ENCODE measurements at places on chromosomes 3 and 15.

DNA sequence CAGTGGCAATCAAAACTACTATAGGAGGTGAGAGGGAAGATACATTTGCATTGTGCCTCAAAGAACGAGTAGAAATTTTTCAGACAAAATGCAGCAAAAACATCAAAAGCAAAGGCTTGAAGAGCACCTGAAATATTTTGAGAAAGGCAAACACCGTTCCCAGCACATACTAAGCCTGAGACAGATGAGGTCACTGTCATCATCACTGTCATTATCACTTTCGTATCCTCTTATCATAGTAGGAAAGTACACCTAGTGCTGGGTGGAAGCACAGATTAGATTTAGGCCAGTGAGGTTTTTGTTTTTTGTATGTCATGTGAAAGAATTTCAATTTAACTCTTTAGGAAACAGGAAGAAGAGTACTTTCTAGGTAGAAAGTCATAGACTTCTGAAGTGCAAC lies 222.0 kb downstream of the GABRB3 start:
- no peak for DNase-seq

- no peak for DNase-seq
Observed at GRCh38 chr3:24936574-24936973, 441.9 kb upstream of the THRB start.

GRCh38 chr3:137743608-137744007 lies 20.5 kb upstream of the SOX14 start:
- no peak for DNase-seq

DNA sequence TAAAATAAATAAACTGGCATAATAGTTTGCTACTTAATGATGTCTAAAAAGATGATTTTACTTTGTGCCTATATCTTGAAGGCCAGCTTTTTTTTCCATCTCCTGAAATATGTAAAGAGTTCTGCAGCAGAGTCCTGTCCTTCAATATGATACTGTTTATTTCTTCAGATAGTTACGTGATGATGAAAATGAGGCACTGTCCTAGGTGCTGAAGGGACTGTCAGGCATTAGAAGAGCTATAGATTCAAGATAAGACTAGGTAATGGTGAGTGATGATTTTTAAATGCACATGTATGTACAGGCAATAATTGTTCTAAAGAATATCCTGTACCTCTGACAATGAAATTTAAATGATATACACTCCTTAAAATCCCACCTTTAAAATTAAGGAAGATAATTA lies 326.9 kb upstream of the DNAJC19 start:
- DNase-seq, result no peak

DNA sequence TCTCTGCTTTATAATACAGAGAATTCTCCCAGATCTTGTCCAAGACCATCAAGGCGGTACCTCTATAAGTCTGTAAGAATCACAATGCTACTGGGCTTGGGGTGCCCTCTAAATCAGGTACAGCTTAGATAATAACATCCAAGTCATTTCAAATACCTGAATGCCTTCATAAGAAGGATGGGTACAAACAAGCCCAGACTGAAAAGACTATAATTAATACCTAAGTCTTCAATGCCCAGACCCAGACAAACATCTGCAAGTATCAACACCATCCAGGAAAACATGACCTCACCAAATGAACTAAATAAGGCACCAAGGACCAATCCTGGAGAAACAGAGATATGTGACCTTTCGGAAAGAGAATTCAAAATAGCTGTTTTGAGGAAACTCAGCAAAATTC lies 65.9 kb downstream of the ZMAT3 start:
- DNase-seq, result no peak

DNA sequence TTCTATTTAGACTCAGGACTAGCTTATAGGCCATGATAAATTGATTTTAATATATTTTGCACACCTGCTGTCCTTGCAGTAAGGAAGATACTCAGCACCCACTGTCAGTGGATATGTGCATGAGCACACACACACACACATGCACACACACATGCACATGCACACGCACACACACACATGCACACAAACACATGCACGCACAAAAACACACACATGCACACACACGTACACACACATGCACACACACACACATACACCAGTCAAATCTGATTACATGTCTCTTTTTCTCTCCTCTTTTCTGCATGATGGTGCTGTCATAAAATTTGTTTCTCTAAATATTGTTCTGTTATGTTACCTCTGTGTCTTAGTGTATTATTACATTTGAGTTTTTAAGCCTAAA lies 87.3 kb upstream of the OSTN start:
- DNase-seq, result no peak

DNA sequence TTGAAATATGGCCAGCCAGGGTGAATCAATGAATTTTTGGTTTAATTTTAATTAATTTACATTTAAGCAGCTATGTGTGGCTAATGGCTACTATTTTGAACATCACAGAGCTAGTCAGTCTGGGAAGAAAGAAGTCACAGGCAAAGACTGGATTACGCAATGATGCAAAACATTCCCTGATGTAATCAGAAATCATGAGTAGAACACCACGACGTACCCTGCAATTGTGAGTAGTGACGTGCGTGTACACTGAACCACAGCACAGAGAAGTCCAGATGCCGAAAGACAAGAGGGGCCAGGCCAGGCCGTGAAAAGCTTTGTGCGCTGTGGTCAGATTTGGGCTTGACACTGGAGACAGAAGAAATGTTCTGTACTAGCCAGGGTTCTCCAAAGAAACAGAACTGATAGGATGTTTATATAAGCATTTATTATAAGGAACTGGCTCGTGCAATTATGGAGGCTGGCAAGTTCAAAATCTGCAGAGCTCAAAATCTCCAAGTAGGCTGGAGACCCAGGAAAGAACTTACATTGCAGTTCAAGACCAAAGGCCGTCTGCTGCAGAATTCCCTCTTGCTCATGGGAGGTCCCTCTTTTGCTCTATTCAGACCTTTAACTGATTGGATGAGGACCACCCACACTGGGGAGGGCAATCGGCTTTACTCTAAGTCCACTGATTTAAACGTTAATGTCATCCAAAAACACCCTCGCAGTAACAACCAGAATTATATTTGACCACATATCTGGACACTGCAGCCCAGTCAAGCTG lies 44.6 kb downstream of the SH3BP5 start:
- DNase-seq, result no peak

DNA sequence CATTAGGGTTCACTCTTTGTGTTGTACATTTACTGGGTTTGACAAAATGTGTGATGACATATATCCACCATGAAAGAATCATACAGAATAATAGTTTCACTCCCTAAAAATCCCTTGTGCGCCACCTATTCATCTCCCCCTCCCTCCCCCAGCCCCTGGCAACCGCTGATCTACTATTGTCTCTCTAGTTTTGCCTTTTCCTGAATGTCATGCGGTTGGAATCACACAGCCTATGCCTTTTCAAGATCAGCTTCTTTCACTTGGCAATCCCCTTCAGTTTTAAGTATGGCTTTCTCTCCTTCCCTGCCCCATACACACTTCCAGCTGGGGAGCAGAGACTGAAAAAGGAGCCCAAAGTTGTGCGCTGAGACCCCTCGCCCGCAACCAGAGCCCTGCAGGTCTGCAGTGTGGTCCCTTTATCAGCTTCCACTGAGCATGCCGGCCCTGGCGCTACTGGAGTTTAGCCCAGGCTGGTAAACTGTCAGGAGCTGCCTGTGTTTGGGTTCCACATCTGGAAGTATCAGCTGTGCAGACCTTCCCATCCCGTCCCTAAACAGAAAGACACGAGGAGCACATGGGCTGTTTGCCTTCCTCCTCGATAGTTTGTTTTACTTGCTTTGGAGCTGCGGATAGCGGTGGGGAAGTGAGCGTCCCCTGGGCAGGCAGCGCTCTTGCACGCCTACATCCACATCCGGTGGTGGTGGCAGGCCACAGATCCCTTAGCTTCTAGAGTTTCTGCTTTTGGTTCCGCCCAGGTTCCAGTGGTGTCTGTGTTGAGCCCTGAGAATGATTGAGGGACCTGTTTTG lies 12.3 kb downstream of the BOC start:
- DNase-seq, result no peak

DNA sequence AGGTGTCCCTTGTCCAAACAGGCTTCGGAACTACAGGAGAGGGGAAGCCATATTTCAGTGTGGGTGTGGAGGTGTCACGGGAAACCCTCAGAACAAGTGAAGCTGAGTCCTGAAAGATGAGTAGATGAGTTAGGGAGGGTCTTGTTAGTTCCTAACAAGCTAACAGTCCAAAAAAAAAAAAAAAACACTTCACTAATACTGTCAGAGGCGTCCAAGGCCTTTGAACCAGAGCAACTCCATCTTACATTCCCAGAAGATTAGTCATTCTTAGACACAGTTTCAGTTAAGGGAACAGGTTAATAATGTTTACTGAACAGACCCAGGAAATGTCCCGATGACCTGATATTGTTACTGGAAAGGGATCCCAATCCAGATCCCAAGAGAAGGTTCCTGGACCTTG lies 7.0 kb upstream of the ATP8B4 start:
- no peak for DNase-seq

- no peak for DNase-seq
Observed at GRCh38 chr3:67648229-67648628, 6.2 kb downstream of the SUCLG2 start.

- no peak for DNase-seq
Observed at GRCh38 chr3:81549831-81550230, 211.6 kb downstream of the GBE1 start.

- DNase-seq, result no peak
Observed at GRCh38 chr3:30011237-30011803, 595.1 kb upstream of the TGFBR2 start.

DNA sequence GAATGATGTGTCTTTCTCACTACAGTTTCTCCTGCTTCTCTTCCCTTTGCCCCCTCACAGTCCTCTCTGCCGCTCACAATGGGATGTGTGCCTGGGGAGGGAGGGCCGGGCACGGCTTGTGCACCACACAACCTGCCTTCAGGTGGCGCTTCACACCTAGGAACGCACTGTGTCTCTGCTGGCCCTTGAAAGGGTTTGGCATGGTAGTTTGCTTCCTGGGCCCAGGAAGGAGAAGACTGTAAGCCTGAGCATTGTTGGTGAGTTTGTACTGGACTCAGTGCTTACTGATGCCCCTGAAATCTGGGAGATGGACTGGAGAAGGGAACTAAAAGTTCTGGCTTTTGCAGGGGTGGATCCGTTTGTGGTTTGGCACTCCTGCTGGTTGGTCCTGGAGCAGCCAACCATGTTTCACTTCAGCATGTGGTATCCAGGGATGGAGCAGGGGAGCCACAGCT lies 9.2 kb downstream of the ALPK3 start:
- DNase-seq, result no peak

GRCh38 chr3:114879059-114880031 lies 267.7 kb downstream of the ZBTB20 start:
- DNase-seq, result peak; percentile 40

DNA sequence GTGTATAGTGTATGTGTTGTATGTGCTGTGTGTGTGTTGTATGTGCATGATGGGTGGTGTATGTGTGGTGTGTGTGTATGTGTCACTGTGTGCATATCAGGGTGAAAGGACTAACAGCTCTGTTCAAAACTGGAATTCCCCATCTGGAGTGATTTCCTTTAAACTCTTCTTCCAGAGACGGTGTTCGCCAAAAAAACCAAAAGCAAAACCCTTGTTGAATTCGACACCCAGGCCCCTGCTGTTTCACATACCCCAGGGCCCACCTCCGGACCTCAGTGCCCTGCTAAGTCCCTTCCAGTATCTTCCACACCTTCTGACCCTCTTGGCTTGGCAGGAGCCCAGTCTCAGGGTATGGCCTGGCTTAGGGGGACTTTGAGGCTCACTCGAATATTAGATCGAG lies 44.9 kb upstream of the SEC13 start:
- no peak for DNase-seq

GRCh38 chr3:7275396-7275795 lies 414.5 kb downstream of the GRM7 start:
- no peak for DNase-seq

DNA sequence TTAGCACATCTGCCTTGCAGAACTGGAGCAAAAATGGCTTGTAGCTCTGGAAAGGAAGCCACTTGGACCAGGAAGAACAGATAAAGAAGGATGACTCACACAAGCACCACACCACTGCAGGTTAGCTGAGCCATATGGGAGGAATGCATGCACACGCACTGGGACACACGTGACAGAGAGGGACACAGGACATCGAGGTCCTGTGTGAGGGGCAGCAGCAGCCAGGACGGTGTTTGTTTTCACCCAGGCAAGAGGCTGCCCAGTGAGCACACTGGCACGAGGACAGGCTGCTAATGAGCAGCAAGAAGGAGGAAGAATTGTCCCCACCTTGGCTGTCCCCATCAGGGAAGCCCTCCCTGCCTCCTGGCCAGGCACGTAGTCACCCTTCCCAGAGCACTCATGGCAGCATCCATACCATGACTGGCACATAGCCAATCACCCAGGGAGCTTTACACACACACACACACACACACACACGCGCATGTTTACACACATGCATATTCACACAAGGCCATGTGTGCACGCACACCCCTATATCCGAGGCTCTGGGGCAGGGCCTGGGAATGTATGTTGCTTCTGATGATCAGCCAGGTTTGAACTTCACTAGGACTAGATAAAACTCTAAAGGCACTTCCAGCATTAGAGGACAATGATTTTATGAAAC lies 24.0 kb upstream of the SPTBN5 start:
- DNase-seq, result no peak

DNA sequence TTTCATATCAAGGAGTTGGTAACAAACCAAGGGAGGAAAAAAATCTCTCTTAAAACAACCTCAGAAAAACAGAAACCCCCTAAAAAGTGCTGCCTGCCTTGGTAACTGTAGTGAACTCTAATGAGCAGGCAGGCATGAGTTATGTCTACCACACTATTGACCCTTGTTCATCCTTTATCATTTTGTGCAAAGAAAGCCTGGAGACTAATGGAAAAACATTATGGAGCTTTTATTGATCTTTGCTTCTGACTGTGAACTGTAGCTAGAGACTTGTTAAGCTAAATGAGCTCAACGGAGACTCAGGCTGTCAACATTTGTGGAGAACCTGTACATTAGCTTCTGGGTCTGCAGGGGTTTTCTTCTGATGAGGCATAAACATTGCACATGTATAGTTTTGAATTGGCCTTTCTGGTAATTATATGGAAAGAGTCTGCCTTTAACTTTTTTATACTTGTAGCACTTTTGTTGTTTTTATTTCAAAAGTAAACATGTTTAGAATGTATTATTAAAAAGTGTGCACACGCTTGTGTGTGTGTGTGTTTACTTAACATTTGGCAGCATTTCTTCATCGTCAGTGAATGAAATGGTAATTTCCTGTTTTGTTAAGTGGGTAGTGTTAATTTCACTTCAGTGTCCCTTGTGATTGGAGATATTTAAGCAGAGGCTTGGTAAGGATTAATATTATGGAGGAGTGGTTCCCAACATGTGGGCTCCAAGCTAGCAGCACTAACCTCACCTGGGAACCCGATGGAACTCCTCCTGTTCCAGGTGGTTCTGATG lies 15.9 kb upstream of the SPTSSB start:
- no peak for DNase-seq

DNA sequence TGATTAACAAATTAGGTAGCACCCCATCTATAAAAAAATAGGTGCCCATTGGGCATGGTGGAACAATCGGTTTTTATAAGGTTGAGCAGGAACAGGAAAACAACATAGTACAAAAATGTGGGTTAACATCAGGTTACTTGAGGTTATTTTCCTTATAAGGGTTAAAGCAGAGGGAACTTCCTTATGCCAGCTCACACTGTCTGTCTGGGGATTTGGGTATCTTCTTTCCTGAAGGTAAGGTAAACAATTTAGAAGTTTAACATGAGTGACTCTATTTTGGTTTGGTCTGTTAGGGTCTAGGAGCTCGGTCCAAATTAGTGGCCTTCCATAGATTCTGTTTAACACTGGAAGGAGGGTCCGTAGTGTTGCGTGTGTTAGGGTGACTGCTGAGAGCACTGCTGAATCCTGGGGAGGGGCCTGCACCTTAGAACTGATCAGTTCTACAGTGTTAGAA lies 14.7 kb downstream of the CHD2 start:
- no peak for DNase-seq

Measured in GM12878 (cell line).